SK-MEL-5 (cell line): ENCODE measurements at places on chromosomes 1 and 21. TPM values are rescaled to one million over a fixed set of nuclear protein-coding genes. Genes with fewer than 3 reads are reported as not detected.

Gene CLCA4
- total RNA-seq = not detected in 2 replicates

Gene GUCA2A
- not detected in 2 replicates for total RNA-seq

Gene VWA5B1
- total RNA-seq = not detected in 2 replicates

Gene PDZK1
- 0.50 and 0.77 TPM in 2 replicates for total RNA-seq

DNA sequence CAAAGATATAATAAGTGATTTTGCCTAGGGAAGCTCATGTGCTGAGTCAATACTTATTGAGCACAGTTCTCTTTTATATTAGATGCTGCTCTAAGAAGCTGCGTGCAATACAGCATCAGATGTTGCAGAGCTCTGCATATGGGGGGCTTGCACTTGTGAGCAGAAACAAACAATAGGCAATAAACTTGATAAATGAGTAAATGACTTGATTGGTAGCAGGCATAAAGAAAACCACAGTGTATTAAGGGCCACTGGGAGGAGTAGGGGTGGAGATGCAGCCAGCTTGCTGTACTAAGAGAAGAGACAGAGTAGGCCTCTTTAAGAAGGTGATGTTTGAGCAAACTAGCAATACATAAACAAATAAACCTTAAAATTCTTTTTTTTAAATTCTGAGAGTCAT lies 598.5 kb upstream of the ADAMTS5 start:
- no peak for DNase-seq

GRCh38 chr1:101004061-101004460 lies 21.5 kb downstream of the DPH5 start:
- DNase-seq = peak; percentile 24

GRCh38 chr1:112696578-112697314 lies 10.2 kb downstream of the RHOC start:
- no peak for DNase-seq

- no peak for DNase-seq
Observed at GRCh38 chr1:108609483-108610049, 49.7 kb downstream of the EEIG2 start.

DNA sequence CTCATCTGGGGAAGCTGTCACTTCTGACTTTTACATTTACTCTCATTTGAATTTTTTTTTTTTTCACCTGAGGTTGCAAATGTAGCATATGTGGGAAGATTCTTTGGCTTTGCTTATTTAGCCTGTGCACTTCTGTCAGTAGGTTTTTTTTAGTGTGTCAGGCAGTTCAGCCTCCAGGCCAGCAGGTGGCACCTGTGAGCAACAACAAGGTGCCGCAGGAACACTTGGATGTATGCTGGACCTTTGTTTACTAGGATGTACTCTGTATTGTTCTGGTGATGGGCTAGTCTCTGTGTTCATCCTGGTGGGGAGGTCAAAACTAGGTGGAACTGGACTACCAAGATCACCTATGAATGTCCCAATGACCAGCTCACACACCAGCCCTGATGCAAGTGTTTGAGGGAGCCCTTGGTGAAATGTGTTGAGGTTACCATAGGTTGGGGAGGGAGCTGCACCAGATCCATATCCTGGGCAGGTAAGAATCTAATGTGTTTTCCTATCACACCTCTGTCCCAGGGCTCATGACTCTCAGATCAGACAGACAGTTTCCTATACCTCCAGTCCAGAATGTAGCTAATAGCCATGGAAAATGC lies 618.2 kb downstream of the BRINP3 start:
- peak; percentile 49 for DNase-seq

GRCh38 chr1:109901141-109901523 lies 9.5 kb upstream of the CSF1 start:
- no peak for DNase-seq

DNA sequence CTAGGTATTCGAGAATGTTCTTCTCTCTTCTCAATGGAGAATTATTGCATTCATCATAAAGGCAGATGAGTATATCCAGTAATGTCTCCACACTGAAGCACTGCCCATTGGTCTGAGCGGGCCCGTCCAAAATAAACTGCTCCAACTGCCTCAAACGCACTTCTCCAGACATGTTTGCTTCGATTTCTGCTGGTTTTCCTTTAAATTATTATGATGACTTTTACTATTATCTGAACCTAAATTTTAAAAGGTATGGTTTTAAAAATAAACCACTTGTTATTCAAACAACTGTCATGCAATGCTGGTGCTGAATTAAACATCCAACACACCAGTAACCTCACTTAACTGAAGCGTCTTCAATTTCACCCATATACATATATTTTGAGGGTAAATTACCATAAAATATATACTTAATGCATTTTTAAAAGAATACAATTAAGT lies 1.3 kb downstream of the CDC42BPA start:
- peak; percentile 22 for DNase-seq

- peak; percentile 52 for DNase-seq
Observed at GRCh38 chr1:156281693-156282478, 739 bp downstream of the SMG5 start.

DNA sequence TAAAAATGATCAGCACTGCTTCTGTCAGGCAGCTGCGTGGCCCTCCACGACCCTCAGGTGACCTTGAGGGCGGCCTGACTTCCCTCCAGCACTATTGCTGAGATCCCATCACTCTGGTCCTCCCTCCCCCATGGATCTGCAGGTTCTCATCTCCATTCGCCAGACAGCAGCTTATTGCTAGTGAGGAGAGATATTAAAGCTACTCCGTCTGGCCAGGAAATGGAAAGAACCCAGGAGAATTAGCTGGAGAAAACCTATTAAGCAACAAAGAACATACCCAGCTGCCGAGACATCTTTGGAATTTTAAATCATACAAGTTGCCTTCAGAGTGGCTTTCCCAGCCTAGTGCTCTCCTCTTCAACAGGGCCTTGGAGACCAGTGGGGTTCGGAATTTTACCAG lies 25.7 kb upstream of the KCNN3 start:
- no peak for DNase-seq

GRCh38 chr21:27647401-27647800 lies 680.5 kb upstream of the ADAMTS5 start:
- DNase-seq = no peak

DNA sequence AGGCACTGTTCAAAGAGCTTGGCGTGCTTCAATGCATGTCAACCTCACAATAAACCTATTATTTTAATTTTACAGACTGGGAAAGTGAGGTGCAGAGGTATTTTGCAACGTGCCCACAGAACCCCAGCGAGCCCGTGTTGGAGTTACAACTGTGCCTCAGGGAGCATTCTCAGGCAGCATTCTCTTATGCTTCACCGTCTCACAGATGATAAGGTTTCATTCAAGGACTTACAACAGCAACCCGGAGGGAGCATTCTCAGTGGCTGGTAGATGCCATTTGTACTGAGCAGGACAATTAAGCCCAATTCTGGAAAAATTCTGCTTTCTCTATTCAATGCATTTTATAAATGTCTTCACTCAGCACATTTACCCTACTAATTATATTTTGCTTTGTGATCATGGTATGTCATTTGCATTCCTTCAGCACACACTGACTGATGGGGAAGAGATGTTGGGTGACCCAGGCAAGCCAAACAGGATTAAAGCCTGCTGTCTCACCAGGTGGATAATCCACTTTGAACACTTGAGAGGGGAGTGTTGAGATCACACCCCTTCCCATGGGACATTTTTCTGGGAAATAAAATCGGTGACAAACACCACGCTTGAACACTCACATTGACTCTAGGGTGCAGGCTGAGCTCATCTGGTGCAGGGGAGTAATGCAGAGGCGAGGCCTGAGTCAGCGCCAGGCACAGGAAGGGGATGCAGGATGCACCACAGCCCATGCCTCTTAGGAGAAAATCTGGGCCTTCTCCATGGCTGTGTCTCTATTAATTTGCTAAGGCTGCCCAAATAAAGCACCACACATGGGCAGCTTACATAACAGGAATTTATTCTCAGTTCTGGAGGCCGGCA lies 113.9 kb downstream of the CLIC6 start:
- no peak for DNase-seq

GRCh38 chr1:51301844-51302162 lies 28.6 kb downstream of the TTC39A start:
- DNase-seq = no peak

GRCh38 chr1:77605246-77606026 lies 77.0 kb downstream of the ZZZ3 start:
- DNase-seq = peak; percentile 96

DNA sequence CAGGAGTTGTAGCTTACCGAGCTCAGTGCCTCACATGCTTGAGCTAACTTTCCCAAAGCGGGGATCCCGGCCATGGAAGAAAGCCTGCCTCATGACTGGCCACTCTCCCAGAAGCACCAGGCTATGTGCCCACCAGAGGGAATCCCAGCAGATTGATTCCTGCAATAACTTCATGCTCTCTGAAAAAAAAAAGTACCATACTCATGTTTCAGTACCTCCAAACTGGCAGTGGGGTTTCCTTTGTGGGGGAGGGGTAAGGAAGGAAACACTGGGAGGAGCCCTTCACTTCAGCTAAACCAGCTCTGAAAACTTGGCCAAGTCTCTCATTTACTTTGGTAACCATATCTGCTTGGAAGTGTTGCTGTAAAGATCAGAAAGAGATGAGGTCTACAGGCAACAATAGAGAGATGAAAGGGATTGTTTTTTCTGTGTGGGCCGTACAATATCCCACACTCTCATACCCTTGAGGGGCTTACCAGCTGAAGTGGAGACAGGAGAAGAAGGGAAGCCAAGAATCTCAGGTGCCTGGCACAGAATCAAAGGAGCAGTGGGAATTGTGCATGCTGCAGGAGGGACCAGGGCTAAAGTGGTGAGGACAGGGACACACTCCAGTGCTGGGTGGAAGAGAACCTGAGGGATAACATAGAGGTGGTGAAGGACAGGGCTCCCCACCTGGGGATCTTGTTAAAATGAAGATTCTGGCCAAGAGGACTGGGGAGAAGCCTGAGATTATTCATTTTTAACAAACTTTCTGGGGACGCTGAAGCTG lies 42.4 kb upstream of the TACSTD2 start:
- no peak for DNase-seq

GRCh38 chr1:92989936-92990583 lies 28.8 kb upstream of the DIPK1A start:
- no peak for DNase-seq

- peak; percentile 82 for DNase-seq
Observed at GRCh38 chr1:162854245-162854882, 6.6 kb downstream of the CCDC190 start.
